ENCODE measurements at places on chromosomes 2 and 18. TPM values are rescaled to one million over a fixed set of nuclear protein-coding genes. Genes with fewer than 3 reads are reported as not detected.

The LRATD1 gene
- 0.54 TPM for polyA plus RNA-seq

The HOXD12 gene
- not detected for polyA plus RNA-seq

The BMPR2 gene
- polyA plus RNA-seq, result 12.3 TPM

The BCL2L11 gene
- polyA plus RNA-seq, result 4.7 TPM

The PROKR1 gene
- 1.1 TPM for polyA plus RNA-seq

The INO80B gene
- 21.4 TPM for polyA plus RNA-seq

The CNNM3 gene
- 3.6 TPM for polyA plus RNA-seq

The ARHGAP25 gene
- 13.4 TPM for polyA plus RNA-seq

The RAD51AP2 gene
- not detected for polyA plus RNA-seq

The IL18R1 gene
- 4.8 TPM for polyA plus RNA-seq

The ALPP gene
- not detected for polyA plus RNA-seq

The HAAO gene
- 12.5 TPM for polyA plus RNA-seq

All from adipose tissue (tissue), 3 donors.